ENCODE measurements at places on chromosomes 5 and 9.

DNA sequence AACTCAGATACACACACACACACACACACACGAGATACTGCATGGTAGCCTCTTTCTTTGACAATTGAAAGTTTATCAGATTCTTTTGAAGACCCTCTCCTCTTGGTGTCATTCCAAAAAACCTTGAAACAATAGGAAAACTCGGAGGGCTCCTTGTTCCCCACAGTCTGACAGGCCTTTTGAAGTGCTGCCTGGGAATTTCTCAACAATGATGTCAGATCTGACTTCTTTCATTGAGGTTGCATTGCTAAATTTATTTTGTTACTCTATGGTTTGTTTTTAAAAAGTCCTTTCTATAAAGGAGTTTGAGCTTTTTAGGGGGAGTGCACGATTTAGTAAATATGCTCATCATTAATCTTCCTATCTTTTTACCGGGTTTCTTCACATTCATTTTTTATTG, 583.9 kb downstream of the SEMA5A start:
- no peak for DNase-seq

GRCh38 chr9:104993291-104993963, 65.5 kb upstream of the ABCA1 start:
- no peak for DNase-seq

DNA sequence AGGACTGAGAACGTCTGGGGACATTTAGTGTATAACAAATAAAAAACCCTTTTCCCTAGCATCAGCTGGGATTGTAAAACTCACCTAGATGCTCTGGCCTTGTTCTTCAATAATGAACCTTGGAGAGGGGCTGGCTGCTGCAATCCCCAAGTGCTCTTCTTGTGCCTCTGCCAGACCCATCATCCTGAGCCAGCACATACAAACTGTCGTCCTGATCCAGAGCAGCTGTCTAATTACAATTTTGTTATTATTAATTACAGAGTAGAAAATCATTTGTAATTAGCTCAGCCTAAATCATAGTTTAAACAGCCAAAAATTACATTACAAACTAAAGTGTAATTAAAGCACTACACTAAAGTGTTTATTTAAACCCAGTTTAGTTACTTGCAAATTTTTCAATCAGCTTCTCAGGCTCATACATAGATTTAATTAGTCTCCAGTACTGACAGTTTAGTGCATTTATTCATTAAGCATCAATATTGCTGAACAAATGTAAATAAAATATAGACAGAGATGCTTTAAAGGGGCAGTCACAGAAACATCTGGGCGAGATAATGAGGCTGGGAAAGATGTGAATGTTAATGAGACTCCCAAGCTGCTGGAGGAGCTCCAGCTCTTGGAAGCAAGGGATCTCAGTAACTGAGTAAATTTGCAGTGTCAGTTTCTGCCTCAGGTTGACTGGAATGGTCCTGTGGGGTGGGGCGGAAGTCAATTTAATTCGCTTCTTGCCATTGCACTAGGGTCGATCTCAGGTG, 632.3 kb upstream of the TLE4 start:
- DNase-seq, result peak; percentile 100

DNA sequence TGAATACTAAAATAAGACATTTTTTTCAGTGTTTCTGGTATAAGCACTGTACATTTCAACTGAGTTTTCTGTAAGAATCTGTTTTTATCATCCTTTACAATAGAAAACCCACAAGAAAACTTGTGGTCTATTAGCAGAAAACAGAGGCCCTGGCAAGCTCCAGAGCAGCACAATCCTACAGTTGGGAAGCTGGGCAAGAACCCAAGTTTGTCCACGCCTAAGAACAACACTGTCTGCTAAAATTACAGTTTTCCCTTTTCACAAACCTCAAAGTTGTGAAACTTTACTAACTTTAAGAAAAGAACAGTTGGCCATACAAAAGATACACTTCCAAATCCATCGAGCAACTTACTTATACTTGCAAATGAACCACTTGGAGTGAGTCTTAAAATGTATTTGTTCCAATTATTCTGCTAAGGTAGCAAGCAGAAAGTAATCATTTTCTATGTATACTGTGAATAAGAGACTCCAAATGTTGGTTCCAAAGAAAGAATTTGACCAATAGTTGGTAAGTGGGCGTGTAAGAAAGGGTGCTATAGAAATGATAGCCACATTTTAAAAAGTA, 982.0 kb upstream of the ARRDC3 start:
- DNase-seq, result no peak

- no peak for DNase-seq
These were observed 102.0 kb upstream of the PRLR start for GRCh38 chr5:35331956-35332950.

DNA sequence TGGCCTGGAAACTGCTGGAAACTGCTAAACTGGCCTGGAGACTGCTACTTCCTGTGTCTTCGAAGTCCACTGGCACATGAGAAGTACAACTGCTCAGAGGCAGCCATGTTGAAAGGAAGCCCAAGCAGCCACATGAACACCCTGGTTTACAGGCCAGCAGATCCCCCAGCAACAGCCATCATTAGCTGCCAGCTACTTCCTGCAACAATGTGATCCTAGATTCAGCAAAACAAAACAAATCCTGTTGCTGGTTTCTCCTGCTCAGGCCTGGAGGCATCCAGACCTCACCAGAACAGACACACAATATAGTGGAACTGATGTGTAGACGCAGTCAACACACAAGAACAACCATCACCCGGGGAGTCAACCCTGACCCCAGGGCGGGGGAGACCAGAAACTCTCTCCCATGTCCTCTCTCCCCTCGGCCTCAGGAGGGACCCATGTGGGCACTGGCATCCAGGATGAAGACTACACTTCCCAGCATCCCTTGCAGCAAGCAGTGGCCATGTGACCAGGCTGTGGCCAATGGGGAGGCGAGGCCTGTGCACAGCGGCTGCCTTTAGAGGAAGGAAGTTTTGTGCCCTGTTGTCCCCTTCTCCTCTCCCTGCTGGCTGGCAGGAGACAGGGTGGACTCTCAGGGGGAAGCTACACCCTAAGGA, 9.2 kb upstream of the LCN15 start:
- DNase-seq, result no peak

GRCh38 chr9:21708260-21708711, 94.2 kb upstream of the MTAP start:
- DNase-seq, result no peak

DNA sequence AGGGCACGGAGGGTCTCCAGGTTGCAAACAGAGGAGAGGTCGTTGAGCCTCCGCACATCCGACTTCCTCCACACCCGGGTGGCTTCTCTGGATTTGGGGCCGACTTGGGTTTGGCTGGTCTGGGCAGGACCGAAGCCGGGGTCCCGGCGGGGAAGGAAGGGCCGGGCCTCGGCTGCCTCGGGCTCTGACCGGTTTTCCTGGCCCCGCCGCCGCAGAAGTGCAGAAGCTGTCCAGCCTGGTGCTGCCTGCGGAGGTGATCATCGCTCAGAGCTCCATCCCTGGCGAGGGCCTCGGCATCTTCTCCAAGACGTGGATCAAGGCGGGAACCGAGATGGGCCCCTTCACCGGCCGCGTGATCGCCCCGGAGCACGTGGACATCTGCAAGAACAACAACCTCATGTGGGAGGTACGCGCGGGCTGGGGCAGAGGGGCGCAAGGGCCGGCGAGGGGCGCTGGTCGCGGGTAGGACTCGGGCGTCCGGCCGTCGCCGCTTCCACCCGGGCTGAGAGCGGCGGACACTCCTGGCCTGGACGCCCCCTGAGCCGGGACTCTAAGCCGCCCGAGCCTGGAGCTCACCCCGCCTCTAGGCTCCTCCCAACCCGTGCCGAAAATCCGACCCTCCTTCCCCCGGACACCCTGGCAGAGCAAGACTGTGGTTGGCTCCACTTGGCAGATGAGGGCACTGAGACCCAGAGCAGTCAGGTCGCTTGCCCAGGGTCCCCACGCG, 2.2 kb downstream of the PRDM12 start:
- DNase-seq, result no peak

- no peak for DNase-seq
These were observed 227.9 kb downstream of the SPATA31D1 start for GRCh38 chr9:82216435-82216834.

GRCh38 chr5:156051972-156052371, 275.0 kb upstream of the SGCD start:
- no peak for DNase-seq

DNA sequence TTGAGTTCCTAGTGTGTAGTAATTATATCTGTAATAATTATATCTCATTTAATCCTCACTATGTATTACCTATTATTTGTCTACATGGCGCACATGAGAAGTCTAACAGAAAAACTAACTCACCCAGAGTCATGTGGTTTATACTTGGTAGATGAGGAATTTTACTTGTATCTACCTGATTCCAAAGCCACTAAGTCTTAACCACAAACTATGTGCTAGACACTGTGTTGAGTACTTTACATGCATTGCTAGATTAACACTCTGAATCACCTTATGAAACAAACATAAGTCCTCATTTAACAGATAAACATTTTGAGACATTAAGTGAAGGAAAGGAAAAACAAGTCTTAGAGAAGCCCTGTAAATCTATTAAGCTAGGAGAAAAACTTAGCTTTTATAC, 404.8 kb downstream of the TLR4 start:
- DNase-seq, result no peak

GRCh38 chr9:116939614-116940013, 252.5 kb downstream of the TRIM32 start:
- DNase-seq, result no peak

GRCh38 chr5:57805732-57806131, 323.1 kb upstream of the ACTBL2 start:
- no peak for DNase-seq

GRCh38 chr9:135947582-135947981, 13.6 kb downstream of the UBAC1 start:
- DNase-seq, result no peak

DNA sequence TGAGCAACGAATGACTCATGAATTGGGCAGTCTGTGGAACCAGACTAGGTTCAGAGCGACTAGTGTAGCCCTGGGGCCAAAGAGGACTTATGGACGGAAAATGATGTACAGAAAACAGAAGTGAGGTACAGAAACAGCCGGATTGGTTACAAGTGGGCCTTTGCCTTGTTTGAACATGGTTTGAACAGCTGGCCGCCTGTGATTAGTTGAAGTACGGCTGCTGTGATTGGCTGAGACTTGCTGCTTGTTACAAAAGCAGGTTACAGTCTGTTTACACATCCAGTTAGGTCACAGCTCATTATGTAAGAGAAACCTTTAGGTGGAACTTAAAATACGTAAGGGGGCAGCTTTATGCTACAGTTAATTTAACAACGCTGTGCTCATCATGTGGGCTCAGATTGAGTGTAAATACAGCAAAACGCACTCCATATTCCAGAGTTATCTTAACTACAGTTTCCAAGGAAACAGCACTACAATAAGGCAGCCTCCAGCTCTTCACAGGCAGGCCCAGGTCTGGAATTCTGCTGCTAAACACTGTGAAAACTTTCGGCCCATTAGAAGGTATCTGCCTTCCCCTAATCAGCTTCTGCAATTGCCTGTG, 6.5 kb downstream of the AMACR start:
- DNase-seq, result peak; percentile 87

DNA sequence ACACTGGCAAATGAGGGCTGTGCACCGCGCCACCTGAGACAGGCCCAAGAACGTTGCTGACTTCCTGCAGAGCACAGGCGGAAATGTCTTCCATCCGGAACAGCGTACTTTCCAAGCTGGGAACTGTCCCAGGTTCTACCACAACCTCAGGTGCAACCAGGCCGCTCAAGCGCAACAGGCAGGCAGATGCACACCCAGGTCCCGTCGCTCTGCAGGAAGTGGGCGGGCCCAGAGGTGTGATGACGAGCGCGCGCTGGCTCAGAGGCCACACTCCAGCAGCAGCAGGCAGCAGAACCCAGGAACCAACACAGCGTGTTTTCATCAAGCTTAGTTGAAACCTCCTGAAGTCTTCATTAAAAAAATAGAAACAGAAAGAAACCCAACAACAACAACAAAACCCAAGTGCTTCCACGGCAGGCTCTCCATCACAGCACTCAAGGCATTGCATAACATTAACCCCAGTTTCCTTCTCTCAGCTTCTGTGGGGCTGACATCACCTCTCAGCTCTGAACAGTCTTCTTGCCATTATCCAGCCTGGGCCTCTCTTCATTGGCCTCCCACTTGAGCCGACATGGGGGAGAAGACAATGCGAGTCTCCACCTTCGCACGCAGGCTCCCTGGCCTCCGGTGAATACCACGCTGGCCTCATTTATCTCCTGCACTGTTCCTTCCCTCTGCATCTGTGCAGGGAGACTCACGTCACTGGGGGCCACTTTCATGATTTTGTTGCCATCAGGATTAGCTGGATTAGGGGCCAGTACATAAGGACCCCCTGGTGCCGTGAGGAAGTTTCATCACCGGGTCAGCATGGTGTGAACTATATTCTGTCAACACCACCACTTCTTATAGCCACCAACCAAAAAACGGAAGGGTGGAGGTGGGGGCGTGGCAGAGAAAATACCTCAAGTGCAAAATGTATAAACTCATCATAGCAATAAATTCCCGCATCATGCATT, 22.1 kb downstream of the PTCH1 start:
- DNase-seq, result peak; percentile 82

GRCh38 chr5:80357671-80358070, 37.9 kb downstream of the SPZ1 start:
- no peak for DNase-seq

- DNase-seq, result no peak
These were observed at the start of gene SLC28A3 for GRCh38 chr9:84340535-84340934. SLC28A3 (minus strand) TSS chr9:84340758; CDS start chr9:84340633, 125 bp downstream.

DNA sequence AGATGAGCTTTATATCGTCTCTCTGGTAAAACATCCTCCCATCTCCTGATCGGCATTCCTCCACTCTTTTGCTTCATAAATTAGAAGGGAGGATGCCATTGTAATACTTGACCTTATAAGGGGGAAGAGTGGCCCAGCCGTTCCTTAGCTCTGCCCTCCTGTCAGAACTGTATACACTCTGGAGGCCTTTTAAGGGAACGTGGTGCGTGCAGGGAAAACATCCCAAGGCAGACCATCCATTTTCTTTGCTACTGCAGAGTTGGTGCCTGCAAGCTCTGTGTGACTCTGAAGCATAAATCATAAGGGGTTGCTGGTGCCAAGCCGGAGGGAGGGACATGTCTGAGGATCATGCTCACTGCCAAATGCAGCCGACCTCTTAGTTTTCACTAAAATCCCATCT, 90.4 kb downstream of the PGM5 start:
- no peak for DNase-seq

- no peak for DNase-seq
These were observed 12.2 kb upstream of the NDFIP1 start for GRCh38 chr5:142096382-142096781.

- DNase-seq, result no peak
These were observed 378.3 kb downstream of the KIAA0825 start for GRCh38 chr5:94240134-94240533.

DNA sequence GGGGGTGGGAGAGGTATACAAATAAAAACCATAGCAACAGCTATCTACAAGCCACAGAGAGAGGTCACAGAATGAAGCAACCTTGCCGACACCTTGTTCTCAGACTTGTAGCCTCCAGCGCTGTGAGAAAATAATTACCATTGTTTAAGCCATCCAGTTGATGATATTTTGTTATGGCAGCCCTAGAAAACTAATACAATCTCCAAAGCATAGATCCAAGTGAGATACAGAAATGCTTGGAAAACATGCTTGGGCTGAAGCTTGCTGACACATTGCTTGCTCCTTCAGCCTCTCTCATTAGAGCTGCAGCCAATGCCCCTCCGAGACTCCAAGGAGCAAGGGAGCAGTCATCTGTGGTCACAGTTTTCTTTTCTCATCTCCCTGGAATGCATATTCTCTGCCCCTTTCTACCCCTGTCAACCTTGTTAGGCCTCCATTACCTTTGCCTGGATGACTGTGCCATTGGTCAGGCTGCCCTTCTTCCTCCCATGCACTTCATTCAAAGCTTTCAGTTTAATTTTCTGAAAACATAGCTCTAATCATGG, 401.4 kb upstream of the KLF4 start:
- no peak for DNase-seq

- DNase-seq, result no peak
These were observed 20.7 kb upstream of the IL13 start for GRCh38 chr5:132637241-132637640.
